Immature natural killer cell (primary cell): ENCODE measurements at places on chromosomes 11 and 22. TPM values are rescaled to one million over a fixed set of nuclear protein-coding genes. Genes with fewer than 3 reads are reported as not detected.

DNA sequence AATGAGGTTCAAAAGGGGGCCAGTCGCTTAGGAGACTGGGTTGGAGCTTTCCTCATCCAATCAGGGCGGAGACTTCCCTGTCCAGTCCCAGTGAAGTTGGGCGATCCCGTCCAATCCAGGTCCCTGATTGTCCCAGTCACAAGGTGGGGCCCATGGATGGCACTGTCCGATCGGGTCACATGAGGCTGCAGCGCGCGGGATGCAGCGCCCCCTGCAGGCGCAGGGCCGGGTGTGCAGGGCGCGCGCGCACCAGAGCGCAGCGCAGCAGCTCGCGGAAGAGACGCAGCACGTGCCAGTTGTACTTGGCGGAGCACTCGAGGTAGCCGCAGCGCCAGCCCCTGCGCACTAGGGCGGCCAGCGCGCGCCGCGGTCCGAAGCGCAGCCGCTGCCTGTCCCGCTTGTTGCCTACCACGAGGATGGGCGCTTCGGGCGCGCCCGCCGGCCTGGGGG is 2.3 kb downstream of the RASL10A start:
- DNase-seq: no peak

GRCh38 chr22:33020721-33021120 is 37.5 kb downstream of the SYN3 start:
- no peak for DNase-seq

DNA sequence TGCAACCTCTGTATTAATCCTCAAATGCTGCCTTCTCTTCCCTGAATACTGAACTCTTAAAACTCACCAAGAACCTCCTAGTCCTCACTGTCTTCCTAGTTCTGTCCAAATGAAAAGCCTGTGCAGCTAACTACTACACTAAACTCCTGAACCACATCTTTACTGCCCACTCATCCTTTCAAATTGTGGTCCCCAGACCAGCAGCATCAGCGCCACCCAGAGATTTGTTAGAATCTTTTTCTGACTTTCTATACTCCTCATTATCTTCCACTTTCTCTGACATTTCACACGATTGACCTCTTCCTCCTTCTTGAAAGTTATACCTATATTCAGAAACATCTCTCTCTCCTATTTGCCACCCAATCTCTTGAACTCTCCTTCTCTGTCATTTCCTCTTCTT is 461.3 kb downstream of the DLG2 start:
- DNase-seq: no peak

GRCh38 chr11:64232182-64232966 is 2.0 kb upstream of the VEGFB start:
- no peak for DNase-seq

The NPAS4 gene
- not detected for polyA plus RNA-seq

The HEPACAM gene
- polyA plus RNA-seq: not detected

The BCO2 gene
- 2.7 TPM for polyA plus RNA-seq
